CD14-positive monocyte (primary cell): ENCODE measurements at places on chromosomes 7 and 10. TPM values are rescaled to one million over a fixed set of nuclear protein-coding genes. Genes with fewer than 3 reads are reported as not detected.

GRCh38 chr7:114959931-114960330 lies 38.0 kb downstream of the MDFIC start:
- DNase-seq, result no peak

DNA sequence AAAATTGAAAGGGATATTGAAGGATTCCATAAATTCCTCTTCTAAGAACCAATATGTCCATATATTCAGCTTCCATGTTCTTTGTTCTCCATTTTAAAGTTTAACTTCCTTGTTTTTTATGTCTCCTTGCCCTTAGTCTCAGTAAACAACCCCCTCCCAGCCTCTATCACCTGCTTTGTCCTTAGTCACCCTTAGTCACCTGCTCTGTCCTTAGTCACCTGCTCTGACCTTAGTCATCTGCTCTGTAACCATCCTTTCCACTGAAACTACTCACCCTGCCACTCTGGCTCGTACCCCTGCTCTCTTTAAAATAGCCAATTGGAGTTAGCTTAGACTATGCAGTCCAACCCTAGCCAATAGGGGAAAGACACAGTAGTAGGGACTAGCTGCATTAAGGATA lies 136.2 kb upstream of the TMEM106B start:
- DNase-seq, result no peak

DNA sequence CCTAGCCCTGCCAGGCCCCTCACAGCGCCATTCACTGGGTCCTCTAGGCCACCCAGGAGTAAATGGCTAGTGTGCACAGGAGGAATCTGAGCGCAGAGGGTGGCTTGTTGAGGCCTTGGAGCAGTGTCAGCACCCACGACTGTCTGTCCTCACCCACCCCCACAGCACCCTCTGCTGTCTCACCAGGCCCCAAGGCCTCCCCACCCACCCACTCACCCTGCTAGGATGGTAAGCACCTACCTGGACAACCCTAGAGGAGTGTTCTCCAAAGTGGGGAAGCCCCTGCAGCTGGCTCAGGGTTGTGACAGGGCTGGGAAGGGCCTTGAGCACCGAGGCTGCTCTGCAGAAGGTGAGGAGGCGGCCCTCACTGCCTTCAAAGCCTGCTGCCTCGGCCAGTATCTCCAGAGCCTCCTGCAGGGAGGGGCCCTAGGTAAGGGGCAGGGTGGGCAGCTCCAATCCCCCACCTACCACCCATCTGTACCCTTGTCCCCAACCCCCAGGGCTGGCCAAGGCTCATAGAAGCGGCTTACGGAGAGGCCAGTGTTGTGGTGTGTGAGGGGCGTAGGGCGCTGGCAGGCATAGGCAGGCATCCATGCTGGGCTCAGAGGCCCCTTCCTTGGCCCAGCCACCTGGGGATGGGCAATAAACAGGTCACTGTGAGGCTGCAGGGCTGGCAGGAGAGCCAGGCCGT lies 2.9 kb downstream of the POLM start:
- DNase-seq, result no peak

DNA sequence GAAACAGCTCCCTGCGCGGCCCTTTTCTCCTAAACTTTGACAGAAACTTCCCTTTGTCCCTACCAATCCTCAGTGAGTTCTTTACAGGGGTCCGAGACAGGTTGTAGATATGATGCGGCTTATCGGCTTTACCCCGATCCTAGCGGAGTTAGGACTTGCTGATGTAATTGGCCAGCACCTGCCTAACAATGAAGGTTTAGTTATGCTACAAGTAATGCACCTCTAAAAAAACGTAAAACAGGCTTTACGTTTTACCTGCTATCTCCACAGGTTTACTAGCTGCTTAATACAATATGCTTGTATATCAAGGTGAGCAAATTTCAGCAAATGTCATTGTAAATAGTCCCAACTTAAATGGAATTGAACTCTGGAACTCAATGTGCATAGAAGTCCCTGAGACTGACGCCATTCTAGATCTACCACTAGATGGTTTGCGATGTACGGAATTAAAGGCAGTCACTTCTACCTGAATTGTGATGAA lies 697 bp upstream of the SNX13 start:
- DNase-seq, result peak; percentile 8

- peak; percentile 10 for DNase-seq
These were observed 2.1 kb downstream of the RET start for GRCh38 chr10:43078986-43079273.

- DNase-seq, result no peak
These were observed 19.2 kb downstream of the PDK4 start for GRCh38 chr7:95577137-95577536.

DNA sequence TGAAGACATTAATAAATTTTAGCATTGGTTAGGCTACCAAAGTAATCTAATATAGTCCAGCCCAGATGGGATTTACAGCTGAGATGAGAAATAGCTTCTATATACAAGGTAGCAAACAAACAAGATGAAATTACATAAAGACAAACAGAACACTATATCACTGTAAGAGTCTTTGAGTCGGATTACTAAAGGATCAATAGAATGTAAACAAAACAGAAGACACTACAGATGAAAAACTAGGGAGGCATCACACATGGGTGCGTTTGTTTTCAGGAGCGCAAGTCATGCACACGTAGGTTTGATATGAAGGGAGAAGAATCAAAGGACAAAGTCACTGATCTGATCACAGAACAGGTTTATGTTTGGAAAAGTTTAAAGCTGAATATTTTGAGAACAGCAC lies 26.5 kb downstream of the MPP7 start:
- no peak for DNase-seq

The NUTM2B gene
- not detected for polyA plus RNA-seq

The MUC3A gene
- not detected in 2 replicates for polyA plus RNA-seq

The ELMO1 gene
- polyA plus RNA-seq, result 46.6 TPM

The CAV1 gene
- polyA plus RNA-seq, result not detected in 2 replicates
